NCI-H2081 (cell line): ENCODE measurements at places on chromosomes 3 and 15.

GRCh38 chr15:58139276-58139988 lies 1.3 kb downstream of the AQP9 start:
- no peak for DNase-seq

- no peak for DNase-seq
These were observed 1087.1 kb upstream of the ALCAM start for GRCh38 chr3:104279617-104280016.

DNA sequence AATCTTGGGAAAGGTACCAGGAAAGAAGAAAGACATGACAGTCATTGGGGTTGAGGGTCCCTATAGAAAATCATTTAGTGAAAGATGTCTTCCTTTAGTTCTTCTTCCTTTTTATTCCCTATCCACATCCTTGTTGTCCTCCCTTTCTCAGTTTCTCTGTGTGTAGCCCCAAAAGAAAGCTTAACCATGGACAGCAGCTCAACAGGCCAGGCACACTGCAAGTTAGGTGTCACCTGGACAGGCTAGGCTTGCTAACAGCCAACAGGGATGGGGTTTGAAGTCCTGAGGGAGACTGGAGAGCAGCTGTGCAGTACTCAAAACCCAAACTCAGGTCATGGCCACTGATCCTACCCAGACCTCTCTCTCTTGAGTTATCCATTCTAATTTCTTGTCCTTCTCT lies 543.1 kb downstream of the TUSC7 start:
- no peak for DNase-seq

DNA sequence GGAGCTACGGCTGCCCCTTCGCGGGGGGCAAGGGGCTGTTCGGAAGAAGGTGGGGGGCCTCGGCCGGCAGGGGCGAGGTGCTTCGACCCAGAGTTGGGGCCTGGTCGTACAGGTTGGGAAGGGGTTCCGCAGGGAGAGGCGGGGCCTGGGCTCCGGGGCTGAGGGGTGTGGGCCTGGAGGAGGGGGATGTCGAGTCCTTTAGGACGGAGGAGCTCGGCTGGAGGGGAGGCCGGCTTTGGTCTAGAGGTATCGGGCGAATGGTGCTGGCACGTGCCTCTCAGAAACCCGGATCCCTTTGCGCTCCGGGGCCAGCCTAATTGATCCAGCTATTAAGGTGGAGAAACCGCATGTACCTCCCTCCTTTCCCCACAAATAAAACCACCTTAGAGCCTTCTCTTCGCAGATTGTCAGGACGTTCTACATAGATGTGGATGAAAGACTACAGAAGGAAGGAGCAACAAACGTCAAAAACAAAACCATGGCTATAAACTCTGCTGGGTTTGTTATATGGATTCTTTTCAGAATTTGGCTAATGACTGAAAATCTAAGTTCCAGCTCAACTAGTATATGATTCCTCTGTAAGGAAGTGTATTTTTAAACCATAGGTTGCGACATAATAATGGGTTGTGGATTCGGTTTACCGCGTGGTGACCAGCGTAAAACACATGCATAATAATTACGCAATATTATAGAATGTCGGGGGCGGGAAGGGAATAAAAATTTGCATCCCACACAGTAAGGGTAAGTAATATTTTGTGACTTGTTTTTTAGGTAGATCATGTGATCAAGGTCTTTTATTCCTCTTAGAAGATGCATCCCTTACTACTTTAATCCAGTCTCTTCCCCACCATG lies 644 bp upstream of the NGLY1 start:
- peak; percentile 76 for DNase-seq

DNA sequence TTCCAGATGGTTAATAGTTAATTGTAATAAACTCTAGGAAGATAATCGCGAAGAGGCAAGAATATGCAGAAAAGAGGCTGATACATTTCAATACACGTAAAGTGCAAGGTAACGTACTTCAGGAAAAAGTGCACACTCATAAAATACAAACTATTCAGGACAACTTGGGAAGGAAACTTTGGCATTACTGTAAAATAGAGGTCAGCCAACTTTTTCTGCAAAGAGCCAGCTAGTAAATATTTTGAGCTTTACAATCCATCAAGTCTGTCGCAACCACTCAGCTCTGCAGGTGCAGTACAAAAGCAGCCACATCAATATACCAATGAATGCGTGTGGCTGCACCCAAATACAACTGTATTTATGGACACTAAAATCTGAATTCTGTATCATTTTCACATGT lies 51.6 kb upstream of the THUMPD3 start:
- no peak for DNase-seq

DNA sequence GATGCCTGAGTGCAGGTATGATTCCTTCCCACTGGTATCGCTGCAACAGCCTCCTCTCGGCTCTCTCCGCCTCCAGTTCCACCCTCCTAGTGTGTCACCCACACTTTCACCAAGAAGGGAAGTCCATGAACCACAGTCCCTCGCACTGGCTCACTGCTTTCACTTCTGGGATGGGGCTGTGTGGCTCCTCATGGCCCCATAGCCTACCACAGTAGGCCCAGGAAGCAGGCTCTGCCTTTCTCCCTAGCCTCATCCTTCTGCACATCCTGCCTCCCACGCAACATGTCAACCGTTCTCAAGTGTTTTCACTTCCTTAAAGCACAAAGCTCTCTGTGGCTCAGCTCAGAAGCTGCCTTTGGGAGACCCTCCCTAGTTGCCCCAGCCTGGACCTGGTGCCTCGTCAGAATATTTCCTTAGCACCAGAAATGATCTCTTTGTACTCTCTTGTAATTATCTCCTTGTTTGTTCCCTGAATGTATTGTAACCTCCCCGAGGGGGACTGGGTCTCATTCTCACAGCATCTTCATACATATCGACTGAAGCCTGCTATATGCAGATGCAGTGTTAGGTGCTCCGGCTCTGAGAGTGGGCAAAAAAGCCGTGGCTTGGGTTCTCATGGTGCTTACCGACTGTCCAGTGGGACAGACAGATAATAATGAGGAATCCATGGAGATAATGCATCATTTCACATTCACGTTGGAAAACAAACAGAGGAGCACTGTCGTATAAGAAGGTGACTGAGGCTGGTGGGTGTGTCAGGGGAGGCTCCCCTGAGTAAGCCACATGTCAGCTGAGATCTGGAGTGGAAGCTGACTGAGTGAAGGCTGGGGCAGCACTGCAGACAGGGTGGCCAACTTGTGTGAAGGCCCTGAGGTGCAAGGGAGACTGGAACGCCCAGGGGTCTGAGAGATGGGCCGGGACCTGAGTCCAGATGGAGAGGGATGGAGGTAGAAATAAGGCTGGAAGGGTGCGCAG lies 107.1 kb downstream of the DGKG start:
- DNase-seq: no peak

DNA sequence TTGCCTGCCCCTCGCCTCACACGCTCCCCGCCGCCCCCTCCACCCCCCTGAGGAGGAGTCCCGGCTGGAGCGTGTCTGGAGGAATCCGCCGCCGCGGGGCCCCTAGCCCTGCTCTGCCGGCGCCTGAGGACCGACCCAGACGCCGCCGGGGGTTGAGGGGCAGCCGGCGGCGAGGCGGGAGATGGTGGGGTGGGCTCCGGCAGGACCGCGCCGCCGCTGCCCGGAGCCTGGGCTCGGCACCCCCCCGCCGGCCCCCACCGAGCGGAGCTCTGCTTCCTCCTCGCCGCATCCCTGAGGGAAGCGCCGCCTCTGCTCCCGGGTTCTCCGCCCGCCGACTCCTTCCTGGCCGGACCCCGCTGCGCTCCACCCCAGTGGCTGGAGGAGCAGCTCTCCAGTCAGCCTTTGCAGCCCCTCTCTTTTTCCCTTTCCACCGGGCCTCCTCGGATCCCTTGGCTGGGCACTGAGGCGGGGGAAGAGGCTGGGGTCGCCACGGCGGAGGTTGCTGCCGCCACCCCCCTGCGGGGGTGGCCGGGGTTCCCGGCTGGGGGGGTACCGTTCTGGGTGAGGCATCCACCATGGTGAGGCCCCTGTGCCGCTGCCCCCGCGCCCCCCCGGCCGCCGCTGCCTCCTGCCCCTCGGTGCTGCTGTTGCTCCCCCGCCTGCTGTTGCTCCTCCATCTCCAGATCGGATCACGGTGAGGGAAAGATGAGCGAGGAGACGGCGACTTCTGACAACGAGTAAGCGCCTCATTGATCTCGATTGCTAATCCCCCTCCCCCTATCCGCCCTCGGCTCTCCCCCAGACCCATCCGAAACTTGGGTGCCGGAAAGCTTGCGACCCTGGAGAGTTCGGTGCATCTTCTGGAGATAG lies at the start of gene SPRED1:
Gene SPRED1 (plus strand): TSS at position 356 of the 870 bp plus-strand sequence. CDS start 350 bp downstream, at position 706.
- DNase-seq: peak; percentile 42

DNA sequence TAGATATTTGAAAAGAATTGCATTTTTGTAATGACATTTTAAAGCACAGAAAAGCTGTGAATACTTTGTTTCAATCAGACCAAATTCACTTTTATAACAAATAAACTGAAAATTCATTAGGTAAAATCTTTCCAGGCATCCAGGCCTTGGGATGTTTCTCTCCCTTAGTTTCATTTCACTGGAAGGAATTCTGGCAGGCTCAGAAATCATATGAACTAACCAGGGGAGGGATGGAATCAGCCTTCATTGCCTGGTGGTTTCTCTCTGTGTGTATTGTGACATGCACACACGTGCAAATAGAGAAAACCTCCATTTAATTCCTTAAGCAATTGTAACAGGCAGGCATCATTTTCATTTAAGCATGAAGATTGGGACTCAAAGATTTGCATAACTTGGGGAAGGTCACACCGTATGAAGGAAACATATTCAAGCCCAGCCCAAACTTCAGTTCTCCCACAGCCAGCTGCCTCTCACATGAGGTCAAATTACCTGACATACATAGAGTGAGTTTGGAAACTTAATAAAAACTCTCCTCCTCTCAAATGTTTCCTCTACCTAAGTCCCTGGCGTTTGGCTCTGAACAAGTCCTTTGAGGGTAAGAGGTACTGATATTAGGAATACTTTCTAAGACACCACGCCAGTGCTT lies 376.1 kb upstream of the MCTP2 start:
- DNase-seq: no peak

- DNase-seq: no peak
These were observed 69.8 kb upstream of the CTXND1 start for GRCh38 chr15:80321853-80322252.

DNA sequence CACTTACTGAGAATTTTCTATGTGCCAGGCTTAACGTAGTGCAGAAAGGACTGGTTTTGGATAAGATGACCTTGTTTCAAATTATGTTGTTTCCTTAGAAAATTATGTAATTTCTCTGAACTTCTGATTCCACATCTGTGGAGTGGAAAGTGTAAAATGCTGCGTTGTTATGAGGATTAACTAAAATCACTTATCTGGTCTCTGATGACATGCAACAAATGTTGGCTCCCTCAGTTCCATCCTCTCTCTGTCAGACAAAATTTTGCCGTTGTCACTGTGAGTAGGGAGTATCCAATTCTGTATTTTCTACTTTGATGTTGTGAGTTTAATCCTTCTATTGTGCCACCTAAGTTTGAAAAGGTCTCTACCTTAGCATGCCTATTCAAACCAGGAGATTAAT lies 175.5 kb downstream of the KCNMB2 start:
- no peak for DNase-seq
